Fibroblast of the conjunctiva (primary cell): ENCODE measurements at places on chromosomes 11 and 22.

DNA sequence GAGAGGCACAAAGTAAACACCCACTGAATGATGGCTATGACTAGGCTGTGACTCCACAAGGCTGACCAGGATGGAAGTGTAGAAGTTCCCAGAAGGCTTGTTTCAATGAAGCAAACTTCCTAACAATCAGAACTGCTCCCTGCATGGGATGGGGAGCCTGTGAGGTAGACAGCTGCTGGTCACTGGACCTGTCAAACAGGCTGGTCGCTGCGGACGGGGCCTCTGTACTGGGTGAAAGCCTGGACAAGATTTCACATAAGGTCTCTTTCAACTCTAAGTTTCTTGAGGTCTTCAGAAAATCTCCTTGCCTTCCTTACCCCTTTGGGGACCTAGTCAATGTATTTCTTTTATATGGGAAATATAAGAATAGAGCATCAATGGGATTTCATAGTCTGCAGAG, 438.2 kb downstream of the BUD13 start:
- no peak for DNase-seq

- DNase-seq: no peak
Observed at GRCh38 chr11:79173615-79174014, 267.2 kb downstream of the TENM4 start.

DNA sequence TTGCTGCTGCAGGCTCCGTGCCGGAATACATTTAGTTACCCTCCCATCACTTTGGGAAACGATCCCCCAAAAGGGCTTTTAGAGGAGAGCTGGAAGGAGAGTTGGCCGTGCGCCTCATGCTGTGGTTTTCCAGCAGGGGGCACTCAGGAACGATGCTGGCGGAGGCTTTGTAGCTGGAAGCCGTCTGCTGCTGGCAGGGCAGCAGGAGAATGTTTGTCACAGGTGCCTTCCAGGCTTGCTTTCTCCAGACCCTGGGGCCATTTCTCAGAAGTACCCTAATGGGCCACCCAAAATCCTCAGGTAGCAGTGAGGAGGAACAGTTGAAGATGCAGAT, 30.0 kb upstream of the CABP7 start:
- DNase-seq: peak; percentile 40

DNA sequence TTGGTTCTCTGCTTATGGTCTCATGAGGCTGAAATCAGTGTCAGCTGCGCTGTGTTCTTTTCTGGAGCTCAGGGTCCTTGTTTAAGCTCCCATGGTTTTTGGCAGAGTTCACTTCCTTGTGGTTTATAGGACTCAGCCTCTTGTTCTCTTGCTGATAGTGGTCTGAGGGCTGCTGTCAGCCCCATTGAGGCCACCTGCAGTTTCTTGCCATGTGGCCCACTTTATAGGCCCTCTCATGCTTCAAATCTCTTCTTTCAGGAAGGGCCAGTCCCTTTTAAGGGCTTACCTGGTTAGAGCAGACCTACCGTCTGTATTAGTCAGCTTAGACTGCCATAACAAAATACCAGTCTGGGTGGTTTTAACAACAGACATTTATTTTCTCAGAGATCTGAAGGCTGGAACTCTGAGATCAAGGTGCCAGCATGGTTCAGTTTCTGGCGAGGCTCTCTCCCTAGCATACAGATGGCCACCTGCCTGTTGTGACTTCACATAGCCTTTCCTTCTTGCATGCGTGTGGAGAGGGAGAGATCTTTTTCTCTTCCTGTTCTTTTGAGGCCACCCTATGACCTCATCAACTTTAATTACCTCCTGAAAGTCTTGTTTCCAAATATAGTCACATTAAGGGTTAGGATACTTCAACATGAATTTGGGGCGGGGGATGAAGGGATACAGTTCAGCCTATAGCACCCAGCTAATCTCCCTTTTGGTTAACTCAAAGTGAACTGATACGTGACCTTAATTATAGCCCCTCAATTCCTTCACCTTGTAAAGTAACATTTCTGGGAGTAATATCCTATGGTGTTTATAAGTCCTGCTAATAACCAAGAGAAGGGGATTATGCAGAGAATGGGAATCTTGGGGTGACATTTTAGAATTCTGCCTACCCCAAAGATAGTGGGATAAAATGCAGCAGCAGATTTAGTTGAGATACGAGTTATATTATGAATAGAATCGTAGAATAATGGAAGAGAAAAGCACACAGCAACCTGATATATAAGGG, 131.8 kb downstream of the UVRAG start:
- DNase-seq: no peak

GRCh38 chr11:40226654-40227053, 1232.8 kb downstream of the LRRC4C start:
- DNase-seq: no peak

- no peak for DNase-seq
Observed at GRCh38 chr11:46267930-46268329, 9.5 kb upstream of the CREB3L1 start.

DNA sequence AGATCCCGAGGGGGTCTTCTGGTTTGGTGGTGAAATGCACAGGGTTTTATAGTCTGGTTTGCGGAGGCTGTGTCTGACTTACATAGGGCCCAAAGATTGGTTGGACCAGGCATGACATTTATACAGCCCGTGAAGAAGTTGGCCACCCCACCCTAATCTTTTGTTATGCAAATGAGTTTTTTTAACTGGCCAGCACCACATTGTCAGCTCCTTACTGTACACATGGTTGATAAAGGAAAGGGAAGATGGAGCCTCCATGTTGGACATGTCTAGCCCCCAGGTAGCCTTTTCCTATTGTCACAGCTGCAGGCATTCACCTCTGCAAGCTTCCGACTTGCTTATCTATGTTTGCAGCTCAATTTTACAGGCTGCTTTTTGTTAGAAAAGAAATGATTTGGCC, 70.1 kb downstream of the WT1 start:
- DNase-seq: no peak

DNA sequence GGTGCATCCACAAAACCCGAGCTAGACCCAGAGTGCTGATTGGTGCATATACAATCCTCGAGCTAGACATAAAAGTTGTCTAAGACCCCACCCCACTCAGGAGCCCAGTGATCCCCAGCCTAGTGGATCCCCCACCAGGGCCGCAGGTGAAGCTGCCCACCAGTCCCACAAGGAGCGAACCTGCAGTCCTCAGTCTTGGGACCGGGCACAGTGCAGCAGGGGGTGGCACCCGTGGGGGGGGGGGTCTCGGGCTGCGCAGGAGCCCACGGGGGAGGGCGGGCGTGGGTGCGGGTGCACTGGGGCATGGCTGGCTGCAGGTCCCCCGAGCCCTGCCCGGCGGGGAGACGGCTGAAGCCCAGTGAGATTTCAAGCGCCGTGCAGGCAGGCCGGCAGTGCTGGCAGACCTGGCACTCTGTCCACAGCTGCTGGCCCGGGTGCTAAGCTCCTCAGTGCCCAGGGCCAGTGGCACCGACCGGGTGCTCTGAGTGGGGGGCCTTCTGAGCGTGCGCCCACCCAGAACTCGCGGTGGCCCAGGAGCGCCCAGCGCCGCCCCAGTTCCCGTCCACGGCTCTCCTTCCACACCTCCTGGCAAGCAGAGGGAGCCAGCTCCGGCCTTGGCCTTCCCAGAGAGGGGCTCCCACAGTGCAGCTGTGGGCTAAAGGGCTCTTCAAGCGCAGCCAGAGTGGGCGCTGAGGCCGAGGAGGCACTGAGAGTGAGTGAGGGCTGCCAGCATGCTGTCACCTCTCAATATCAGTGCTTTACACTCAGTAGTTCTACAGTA, 989.1 kb downstream of the FAM181B start:
- DNase-seq: no peak

- no peak for DNase-seq
Observed at GRCh38 chr11:4090258-4090657, 4.3 kb upstream of the RRM1 start.

DNA sequence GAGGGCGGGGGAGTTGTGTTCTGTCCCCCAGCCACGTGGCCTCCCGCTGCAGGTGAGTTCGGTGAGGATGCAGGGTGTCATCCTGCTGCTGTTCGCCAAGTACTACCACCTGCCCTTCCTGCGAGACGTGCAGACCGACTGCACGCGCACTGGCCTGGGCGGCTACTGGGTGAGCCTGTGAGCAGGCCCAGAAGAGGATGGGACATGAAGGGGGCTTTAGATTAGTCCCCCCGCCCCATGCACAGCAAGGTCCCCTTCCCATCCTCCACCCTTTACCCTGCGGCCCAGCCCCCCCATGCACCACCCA, 4.1 kb downstream of the INPP5J start:
- no peak for DNase-seq

DNA sequence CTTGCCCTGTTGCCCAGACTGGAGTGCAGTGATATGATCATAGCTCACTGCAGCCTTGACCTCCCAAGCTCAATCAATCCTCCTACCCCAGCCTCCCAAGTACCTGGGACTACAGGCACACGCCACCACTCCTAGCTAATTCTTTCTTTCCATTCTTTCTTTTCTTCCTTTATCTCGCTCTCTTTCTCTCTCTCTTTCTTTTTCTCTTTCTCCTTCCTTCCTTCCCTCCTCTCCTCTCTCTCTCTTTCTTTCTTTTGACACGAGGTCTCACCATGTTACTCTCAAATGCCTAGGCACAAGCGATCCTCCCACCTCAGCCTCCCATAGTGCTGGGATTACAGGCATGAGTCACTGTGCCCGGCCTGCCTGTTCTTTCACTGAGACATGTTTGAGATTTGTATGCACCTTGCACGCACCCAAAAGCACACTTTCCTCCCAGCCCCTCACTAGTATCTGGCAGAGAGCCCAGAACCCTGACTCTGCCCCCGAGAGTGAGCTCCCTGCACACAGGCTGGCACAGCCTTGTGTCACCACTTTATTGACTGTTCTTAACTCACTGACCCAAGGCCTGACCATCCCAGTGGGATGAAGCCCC, 56.8 kb downstream of the CD6 start:
- no peak for DNase-seq

DNA sequence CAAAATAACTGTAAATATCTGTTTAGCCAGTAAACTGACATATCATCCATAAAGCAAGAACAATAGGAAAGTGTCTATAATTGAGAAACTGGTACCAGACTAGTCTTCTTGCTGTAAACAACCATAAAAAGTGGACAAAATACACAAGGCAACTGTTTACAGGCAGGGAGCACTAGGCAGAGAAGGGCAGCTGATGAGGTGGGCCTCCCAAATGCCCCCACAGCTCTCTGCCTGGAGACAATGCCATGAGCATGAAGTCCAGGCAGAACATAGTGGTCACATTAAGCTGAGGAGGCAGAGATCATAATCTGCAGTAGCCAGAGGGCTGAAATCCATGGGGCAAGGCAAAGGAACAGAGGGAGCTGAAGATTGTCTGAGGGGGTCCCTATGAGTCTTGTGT, 30.7 kb downstream of the TBX1 start:
- no peak for DNase-seq

DNA sequence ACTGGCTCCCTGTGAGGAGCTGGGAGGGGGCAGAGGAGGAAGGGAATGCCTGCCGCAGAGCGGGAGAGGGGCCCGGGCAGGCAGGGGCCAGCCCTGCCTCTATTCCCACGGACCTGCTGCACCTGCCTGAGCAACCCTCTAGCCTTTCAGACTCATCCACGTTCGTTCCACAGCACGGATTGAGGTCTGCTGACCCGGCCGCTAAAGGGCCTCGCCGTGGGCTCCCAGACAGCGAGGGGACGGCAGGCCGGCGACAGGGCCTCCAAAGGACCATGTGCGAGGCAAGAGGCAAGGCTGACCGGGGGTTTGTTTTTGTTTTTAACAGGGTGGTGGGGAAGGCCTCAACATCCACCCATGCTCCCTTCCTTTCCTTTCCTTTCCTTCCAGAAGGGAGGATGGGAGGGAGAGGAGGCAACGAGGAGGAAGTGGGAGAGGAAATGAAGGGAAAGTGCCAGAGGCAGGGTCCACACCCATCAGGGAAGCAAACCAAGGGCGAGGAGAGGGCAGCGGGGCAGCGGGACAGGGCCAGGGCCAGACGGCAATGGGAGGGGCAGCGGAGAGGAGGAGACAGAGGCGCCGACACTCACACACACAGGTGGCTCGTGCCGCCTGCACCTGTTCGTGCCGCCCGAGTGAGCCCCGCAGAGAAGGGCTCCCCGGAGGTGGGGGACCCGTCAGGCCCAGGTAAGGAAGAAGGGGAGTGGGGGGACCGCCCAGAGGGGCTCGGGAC, 7.5 kb downstream of the LRFN4 start:
- no peak for DNase-seq

DNA sequence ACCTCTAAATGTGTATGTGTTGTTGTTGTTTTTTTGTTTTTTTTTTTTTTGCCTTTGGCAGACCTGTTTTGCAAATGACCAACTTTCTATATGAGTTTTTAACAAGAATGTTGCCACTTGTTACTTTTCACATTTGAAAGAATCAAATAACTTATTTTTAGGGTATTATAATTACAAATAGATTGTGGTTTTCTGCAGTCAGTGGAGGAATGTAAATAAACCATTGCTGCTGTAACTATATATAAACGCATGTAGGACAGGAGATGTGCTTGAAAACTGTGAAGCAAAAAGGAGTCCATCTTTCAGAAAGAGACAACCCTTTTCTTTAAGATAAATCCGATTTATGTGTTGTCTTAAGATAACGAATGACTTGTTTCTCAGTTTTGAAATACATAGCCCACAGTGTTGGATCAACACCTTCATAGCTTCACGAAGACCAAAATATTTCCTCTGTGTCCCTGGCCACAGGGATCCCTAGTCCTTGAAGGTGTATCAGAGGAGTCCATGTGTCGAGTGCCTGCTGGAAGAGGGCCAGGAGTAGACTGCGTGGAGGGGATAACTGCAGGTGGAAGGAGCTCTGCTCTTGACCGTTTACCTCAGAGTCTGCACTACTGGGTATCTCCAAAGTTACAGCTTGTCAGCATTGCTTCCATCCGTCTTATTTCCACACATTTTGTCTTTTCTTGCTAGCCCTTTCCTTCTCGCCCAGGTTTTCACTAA, 24.7 kb downstream of the TNRC6B start:
- no peak for DNase-seq

DNA sequence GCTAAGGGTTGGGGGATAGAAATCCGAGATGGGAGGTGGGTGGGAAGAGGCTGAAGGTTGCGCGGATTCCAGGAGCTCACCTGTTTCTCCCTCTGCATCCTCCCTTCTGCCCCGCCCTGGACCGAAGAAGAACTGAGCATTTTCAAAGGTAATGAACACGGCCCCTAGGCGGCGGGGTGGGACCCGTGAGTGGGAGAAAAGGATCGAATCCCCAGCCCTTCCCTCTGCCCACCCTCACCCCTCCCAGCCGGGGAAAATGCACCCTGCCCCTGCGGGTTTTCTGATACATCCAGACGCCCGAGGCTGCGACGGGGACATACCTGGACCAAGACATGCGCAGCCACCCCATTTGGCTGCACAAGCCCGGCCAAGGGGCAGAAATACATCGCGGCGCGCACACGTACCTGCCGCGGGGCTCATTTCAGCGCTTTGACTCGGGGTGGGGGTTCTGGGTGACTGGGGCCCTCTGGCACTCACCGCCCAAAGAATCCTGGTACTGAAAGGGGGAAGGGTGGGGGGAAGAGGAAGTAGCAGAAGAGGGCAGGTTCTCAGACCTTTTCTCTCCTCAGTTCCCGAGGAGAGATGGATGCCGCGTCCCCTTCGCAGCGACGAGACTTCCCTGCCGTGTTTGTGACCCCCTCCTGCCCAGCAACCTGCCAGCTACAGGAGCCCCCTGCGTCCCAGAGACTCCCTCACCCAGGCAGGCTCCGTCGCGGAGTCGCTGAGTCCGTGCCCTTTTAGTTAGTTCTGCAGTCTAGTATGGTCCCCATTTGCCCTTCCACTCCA, 6.0 kb downstream of the VSIG2 start:
- DNase-seq: no peak
